Type B pancreatic cell (in vitro differentiated cells): ENCODE measurements at places on chromosomes 5 and 9.
A peak's percentile ranks its signal among the peaks of the same experiment; 100 is the strongest.

- no peak for DNase-seq
These were observed 19.6 kb upstream of the ISOC1 start for GRCh38 chr5:129074903-129075302.

- no peak for DNase-seq
These were observed 53.0 kb downstream of the EXOSC2 start for GRCh38 chr9:130746434-130747212.

DNA sequence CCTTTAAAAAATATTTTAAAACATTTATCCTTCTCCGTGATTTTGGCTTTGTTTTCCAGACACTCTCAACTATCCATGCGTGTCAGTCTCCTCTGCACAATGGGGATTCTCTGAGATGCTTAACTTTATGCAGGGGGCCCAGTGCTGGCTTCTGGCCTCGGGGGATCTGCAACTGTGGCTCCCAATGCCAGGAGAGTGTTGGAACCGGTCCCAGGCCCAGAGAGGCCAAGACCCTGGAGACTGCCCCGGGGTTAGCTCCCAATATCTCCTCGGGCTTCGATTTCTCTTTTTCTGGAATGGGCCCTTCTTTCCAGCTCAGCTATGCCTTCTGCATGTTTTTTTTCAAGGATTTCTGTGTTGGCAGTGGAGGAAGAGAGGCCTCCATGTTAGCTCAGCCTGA is 20.1 kb upstream of the SARDH start:
- peak; percentile 32 for DNase-seq

- DNase-seq = no peak
These were observed 35.7 kb upstream of the TXN start for GRCh38 chr9:110291921-110292557.

GRCh38 chr5:33576726-33577590 is 136.2 kb downstream of the TARS1 start:
- DNase-seq = no peak

DNA sequence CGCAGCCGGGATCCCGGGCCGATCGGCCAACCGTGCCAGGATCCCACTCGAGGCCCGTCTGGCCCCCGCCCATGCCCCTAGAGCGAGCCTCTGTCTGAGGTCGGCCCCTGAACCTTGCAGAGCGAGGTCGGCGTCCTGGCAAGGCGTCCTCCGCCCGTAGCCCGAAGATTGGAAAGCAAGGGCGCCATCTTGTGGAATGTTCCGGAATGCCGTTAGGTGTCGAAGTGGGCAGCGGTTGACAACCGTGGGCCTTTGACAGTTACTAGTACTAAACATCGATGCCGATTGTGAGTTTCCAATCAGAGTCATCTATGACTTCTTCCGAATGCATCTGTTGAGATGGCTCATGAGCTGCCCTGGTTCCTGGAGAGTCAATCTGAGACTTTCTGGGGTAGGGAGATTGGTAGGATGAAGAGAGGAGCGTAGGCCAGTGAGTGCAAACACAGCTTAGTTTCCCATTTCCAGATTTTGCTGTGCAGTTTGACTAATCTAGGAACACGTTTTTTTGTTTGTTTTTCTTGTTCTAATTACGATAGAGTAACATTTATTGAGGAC is 923 bp upstream of the PLK2 start:
- DNase-seq = peak; percentile 91

- no peak for DNase-seq
These were observed 39.1 kb downstream of the PCDH1 start for GRCh38 chr5:141839015-141839513.

- no peak for DNase-seq
These were observed 266.8 kb downstream of the AOPEP start for GRCh38 chr9:94993160-94993820.

GRCh38 chr5:67142816-67143215 is 53.8 kb downstream of the CD180 start:
- DNase-seq = no peak

- no peak for DNase-seq
These were observed 42.5 kb downstream of the GNA14 start for GRCh38 chr9:77605449-77606220.

DNA sequence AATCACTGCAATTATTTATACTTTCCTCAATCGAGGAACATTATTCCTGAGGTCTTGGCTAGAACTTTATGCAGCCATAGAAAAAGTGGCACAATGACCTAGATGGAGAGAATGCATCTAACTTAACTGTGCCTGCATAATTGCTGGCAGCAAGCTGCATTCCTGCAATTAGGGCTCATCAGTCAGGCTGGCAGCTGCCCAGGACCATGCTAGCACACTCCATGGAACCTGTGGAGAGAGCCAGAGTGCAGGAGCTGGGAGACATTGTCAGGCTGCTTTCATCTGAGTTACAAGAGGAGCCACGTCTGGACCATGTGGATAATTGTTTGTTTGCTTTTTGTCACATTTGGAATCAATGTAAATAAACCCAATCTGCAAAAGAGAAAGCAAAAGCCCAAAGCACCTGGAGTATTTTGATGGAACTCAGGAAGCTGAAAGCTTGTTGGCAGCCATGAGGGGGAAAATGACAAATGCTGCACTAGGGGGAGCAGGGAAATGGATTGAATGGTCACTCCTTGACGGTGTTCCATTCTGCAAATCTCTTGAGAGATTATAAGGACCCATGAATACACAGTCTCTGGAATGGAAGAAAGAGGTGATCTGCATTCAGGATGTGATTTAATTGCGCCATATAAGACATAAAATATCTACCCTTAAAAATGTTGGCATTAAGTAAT is 839.9 kb downstream of the MAT2B start:
- no peak for DNase-seq

GRCh38 chr9:80059979-80060378 is 488.2 kb downstream of the TLE4 start:
- DNase-seq = no peak

DNA sequence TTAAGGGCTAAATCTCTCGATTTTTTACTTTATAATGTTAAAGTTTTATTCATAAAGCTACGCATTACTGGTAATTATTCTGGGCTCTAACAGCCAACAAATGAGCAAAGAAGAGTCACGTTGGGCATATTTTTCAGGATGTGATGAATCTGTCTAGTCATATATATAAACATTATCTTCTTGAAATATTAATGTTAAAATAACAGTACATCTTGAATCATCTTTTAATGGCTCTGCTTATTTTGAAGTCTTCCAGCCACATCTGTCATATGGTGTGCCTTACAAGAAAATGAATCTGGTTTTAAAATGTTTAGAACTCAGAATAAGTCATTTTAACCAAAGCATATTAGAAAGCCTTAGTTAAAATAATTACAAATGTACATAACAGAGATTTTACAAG is 96.9 kb downstream of the CWC27 start:
- DNase-seq = no peak

DNA sequence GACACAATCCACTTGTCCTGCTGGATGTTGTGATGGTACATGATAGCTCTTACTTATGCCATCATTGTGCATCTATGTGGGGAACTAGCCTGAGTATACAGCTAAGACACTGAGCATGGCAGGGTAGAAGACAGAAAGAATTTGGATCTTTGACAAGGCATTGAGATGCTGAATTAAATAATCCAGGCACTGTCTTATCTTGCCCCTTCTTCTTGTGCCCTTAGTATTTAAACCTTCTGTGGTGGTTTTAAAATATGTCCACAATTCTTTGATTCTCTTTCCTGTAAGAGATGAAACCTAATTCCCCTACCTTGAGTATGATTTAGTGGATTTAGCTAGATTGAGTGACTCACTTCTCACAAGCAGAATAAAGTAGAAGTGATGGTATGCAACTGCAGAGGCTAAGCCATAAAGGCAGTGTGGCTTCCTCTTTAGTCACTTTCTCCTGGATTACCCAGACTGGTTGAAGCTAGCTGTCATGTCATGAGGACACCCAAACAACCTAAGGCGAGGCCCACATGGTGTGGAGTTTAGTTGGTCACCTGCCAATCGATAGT is 174.0 kb upstream of the NREP start:
- no peak for DNase-seq

GRCh38 chr5:74373076-74373475 is 267.5 kb downstream of the ENC1 start:
- DNase-seq = no peak

DNA sequence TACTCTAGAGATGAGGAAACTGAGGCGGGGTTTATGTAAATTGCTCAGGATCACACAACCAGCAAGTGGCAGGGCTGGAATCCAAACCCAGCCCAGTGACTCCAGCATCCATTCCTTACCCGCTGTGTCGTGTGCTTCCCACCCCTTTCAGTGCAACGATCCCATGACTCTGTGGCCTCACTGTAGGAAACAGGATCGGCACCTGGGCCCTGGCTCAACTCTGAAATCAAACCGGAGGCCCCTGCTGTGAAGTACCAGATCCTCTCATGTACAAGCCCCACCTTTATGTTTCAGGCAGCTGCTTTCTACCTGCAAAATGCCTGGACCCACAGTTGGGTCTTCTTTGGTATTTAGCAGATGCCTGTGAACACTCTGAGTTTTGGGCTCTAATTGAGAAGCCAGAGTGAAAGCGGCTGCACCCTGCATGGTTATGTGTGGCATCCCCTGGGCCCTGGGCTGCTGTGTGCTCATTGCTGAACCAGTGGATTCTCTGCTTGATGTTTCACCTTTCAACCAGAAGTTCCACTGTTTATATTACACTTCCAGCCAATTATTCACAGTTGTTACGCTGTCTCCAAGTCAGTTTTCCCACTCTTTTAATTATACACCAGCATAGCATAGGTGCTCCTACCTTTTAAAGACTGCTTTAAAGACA is 36.7 kb downstream of the ABLIM3 start:
- DNase-seq = no peak

DNA sequence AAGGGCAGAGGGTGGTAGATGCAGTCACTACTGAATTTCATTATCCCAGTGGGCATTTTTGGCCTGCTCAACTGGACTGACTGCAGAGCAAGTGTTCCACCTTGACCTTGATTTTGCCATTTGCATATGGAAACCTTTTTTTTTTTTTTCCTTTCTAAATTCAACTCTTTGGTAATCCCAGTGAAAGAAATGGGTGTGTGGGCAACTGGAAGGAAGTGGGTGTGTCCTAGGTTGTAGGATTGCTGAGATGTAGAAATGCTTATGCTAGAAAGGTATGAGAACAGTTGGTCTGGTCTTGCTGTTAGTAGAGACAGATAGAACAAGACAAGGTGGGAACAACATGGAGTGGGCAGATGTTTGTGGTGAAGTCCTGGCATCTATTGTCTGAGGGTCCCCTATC is 7.8 kb upstream of the IL12B start:
- DNase-seq = no peak

DNA sequence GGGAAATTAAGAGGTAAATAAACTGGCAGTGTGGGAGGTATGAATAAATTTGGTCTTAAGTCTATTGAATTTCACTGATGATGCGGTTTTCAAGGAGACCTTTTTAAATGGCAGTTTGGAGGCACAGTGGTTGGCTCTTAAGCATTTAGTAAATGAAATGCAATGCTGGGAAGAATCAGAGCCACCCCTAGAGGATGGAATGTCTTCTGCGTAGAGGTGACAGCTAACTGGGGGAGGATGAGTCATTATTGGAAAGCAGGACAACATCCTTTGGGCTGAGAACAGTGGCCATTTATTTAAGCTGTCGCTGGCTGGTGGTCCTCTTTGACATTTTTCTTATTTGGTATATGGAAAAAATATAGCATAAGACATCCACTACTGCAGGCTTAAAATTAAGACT is 163.2 kb downstream of the SH3GL2 start:
- no peak for DNase-seq

DNA sequence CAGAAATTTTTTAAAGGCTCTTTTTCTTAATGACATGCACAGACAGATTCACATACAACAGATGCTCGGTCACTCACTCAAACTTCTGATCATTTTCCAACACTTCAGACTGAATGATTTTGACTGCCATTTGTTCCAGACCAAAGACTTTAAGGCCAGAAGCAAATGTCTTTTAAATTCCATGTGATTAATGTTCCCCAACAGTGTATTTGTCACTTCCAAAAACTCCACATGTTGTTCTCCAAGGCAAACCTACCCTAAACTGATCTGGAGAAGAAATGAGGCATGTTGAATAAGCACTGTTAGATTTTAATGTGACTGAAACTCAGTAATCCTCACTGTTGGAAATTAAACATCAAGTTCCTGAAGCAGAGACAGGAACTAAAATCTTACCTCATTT is 366.7 kb downstream of the GABRG2 start:
- DNase-seq = no peak

- DNase-seq = no peak
These were observed 16.2 kb upstream of the CPLX2 start for GRCh38 chr5:175855041-175855720.

DNA sequence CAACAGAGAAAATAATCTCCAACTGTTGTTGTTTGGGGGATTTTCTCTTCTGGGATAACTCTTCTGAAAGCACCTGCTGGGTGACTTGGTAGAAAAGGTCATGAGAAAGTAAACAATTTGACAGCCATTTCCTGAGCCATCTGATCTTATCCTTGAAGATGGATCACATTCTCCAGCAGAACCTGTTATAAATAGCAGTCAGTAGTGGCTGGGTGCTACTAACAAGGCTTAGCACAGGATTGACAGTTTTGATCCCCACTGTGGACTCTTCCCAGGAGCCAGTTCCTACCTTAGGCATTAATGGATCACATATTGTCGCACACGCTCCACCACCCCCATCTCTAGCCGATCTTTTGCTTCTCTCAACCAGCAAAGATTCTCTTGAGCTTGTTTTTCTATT is 220.2 kb downstream of the PLK2 start:
- no peak for DNase-seq

DNA sequence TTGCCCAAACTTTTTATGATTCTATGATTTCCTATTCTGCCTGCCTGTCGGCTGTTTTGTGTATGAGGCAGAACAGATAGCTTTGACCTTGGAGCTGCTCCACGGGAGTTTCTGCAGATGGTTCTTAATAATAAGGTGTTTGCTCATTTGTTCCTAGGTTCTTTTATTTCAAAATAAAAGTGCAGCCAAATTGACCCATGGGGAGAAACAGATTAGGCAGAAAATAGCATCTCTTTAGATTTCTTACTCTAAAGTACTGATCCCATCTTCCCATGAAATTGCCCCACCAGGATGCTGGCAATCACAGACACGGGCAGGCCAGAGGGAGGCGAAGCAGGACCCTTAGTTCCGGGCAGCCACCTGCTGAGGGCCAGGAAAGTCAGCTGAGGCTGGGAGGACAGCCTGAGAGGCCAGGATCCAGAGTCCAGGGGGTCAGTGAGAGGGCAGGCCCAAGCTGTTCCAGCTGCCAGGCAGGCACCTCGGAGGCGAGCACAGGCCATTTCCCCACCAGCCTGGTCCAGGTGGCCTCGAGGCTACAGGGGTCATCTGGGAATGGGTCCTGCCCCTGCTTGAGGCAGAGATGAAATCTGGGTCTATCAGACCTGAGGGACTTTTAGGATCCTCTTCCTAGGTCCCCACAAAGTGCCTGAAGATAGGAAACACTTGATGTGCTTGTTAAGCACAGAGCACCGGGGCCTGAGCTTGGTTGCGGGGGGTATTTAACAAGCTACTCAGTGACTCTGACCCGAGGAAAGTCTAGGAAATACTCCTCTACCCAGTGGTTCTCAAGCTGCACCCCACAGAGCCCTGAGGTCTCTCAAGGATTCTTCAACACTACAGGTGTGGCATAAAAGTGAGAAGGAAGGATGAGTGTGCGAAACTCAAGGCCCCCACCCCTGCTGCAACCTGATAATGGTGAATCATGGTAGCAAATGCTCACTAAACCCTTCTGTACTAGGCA is 145.4 kb downstream of the CMYA5 start:
- peak; percentile 56 for DNase-seq
